T-cell (primary cell): ENCODE measurements at places on chromosomes 11 and 22. TPM values are rescaled to one million over a fixed set of nuclear protein-coding genes. Genes with fewer than 3 reads are reported as not detected.

- DNase-seq = no peak
Observed at GRCh38 chr11:116310698-116311097, 462.1 kb downstream of the BUD13 start.

DNA sequence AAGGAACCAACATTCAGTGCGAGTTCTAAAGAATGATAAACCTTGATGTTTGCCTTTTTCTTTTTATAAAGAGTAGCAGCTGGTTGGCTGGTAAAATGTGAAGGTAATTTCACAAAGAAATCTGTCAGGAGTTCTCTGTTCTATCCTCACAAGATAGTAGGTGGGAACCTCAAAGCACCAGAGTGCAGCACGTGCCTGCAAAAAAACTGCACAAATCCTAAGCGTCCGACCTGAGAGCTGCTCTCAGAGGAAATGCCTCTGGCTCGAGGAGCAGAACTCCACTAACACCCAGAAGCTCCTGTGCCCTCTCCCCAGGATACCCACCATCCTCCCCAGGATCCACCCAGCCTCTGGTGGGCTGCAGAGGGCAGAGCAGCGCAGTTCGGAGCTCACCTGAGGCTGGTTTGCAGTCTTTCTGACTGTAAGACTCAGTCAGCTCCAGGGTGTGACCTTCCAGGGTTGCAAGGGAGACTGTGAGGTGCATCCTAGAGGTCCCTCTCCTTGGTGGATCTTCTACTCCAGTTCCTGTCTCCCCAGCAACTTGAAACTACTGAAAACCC lies 23.5 kb downstream of the PRDM10 start:
- DNase-seq = no peak

The CCDC81 gene
- total RNA-seq = 1.3 TPM

DNA sequence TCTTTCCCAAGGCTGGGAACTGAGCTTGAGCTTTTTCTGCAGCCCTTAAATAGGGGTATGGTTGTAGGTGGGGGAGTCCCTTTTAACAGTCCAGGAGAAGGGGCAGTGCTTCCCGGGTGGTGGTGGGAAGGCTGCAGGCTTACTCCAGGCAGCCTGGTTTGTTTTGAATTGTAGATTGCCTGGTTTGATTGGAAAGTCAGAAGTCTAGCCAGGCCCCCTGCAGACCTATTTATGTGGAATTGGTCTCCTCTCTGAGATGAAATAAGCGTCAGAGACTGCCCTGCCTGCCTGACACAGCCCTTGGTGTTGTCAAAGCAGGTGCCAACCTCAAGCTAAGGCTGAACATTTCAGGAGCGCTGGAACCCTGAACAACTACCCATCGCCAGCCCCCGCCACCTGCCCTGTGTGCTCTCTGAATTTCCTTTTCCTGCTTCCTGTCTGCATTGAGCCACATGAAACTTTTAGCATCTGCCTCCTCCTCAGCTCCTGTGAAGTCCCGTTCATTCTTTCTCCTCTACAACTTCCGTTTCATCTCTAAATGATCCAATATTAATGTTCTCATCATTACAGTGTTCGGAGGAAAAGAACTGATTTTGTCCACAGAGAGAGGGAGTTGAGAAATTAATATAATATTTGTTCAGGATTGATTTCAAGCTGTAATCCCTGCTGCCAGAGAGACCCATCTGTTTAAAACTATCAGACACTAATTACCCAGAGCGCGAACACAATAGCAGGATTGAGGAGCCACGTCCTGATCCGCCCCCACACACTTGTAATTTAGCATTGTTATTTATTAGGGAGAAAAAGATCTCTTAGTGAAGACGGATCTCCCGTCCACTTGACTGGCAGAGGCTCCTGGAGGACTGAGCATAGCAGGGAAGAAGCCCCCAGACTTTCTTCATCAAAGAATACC lies 136.5 kb downstream of the TRIM29 start:
- DNase-seq = no peak

DNA sequence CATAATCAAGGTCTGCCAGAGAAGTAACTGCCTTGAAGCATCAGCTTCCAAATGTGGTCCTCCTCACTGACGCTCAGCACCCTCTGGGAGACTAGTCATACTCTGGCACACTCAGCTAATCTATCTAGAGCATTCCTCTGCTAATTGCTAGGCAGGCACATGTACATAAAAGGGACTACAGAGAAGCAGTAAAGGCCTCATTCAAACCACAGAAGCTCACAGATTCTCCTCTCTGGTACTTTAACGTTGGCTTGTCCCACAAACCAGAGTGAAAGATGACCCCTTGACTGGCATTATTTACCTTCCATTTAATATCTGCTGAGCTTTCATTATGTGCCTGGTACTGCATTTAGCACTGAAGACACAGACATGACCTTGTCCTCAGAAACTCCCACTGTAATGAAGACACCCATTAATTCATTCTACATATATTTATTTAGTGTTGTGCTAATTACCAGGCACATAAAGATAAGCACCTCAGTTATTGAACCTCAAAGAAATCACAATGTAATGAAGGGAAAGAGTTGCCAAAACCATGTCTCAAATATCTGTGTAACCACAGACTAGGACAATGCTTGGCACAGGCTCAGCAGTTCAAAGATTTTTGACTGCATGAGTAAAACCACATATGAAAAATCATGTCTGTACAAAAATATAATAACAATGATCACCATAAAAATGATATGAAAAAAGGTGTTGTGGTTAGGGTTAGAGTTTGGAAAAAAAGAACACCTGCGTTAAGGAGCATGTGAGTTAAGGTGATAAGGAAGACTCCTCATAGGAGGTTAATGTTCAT lies 550.4 kb downstream of the DLG2 start:
- DNase-seq = no peak

DNA sequence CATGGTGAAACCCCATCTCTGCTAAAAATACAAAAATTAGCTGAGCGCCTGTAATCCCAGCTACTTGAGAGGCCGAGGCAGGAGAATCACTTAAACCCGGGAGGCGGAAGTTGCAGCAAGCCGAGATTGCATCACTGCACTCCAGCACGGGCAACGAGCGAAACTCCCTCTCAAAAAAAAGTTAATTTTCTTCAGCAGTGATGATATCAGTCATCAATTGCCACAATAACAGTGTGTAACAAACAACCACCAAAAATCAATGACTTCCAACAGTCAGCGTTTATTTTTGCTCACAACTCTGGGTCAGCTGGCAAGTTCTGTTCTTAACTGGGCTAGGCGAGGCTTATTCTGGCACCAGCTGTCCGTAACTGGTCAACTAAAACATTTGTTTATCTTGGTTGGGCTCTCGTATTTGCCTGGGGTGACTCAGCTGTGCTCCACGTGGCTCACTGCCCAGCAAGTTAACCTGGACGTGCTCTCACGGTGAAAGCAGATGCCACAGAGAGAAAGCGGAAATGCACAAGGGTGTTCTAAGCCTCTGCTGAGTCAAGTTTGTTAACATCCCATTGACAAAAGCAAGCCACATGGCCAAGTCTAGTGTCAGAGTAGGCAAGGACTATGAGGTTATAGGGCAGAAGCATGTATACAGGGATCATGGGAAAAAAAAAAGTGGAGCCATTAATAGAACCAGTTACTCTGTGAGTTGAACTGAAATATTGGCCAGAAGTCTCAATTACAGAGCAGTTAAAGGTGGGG lies 52.1 kb downstream of the LHFPL7 start:
- DNase-seq = no peak

DNA sequence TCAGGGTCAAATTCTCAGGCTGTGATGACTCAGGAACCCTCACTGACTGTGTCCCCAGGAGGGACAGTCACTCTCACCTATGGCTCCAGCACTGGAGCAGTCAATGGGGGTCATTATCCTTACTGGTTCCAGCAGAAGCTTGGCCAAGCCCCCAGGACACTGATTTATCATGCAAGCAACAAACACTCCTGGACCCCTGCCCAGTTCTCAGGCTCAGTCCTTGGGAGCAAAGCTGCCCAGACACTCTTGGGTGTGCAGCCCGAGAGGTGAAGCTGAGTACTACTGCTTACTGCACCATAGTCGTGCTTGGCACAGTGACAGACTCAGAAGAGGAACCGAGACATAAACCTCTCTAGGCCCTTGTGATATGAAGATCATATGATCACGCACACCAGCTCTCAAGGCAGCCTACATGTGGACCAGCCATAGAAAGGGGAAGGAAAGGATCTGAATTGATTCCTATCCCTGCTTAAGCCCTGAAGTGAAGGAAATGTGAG lies 58.2 kb downstream of the ZNF280B start:
- DNase-seq = no peak

GRCh38 chr11:100712583-100712982 lies 25.5 kb downstream of the ARHGAP42 start:
- DNase-seq = no peak

The ABCG4 gene
- not detected for total RNA-seq

DNA sequence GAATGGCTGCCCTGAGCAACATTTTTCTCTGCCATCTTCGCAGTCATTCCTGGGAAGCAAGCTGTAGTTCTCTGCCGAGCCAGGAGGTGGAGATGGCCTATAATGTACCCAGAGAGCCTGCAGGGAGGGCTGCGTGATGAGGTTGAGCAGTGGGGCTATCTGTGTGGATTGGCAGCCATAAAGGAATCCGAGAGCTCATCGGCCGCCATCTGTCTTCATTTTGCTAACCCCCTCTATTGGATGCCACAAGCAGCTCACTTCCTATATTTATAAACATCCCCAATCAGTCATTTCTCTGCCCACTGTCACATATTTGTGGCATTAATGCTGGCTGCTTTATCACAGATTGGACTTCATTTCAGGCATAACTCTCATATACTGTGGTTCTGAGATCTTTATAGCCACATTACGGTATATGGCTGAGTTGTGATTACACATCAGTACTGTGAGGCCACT lies 209.5 kb downstream of the NTM start:
- DNase-seq = no peak
